ENCODE measurements at places on chromosomes 7 and 10.

- no peak for DNase-seq
These were observed 217.4 kb downstream of the DGKB start for GRCh38 chr7:14685167-14685566.

GRCh38 chr7:101940830-101941229 is 123.4 kb downstream of the CUX1 start:
- DNase-seq = no peak

DNA sequence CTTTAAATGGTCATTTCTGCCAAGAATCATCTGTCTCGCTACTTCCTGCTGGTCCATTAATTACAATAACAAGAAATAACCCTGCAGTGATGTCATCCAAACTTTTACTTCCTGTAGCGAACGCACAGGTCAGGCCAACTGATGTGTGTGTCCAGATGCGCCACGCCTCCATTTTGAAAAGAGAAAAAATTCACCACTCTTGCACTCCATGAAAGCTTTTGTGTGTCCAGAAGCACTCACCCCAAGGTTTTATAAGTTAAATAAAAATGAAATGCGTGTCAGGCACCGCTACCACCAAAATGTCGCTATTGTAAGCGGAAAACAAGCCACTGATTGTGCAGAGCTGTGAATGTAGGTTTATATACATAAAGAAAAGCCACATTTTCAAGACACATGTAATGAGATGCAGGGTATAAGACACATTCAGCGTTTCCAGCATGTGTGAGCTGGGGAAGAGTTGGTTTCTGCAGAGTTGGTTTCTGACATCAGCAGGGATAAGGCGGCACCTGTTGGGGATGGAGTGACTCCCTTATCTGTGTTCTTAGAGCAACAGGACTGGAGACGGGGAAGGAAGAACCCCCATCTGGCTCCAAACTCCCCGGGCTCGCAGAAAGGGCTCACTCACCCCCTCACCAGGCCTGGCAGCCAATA is 83.3 kb downstream of the CTBP2 start:
- DNase-seq = no peak

GRCh38 chr7:21616796-21617436 is 74.1 kb downstream of the DNAH11 start:
- no peak for DNase-seq
